ENCODE measurements at places on chromosomes 1 and 21.
A peak's percentile ranks its signal among the peaks of the same experiment; 100 is the strongest.

GRCh38 chr1:76351655-76352054, 277.1 kb downstream of the ST6GALNAC3 start:
- DNase-seq, result no peak

GRCh38 chr21:35852820-35853219, 207.5 kb downstream of the SETD4 start:
- no peak for DNase-seq

DNA sequence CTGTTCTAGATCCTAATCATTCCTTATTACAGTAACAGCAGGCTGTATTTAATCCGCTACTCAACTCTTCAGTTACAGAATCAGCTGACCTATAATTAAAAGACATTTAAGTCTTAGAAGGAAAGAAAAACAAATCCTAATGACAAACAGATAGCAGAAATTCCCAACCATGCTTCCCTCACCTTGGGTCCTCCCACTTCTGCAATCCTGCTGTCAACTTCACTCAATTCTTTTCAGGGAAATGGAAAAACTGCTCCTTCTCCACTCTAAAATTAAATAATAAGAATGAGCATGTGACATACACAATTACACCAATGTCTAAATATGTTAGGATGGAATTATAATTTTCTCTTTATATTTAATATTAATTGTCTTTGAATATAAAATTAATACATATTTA, 182.6 kb upstream of the LYPLAL1 start:
- no peak for DNase-seq

DNA sequence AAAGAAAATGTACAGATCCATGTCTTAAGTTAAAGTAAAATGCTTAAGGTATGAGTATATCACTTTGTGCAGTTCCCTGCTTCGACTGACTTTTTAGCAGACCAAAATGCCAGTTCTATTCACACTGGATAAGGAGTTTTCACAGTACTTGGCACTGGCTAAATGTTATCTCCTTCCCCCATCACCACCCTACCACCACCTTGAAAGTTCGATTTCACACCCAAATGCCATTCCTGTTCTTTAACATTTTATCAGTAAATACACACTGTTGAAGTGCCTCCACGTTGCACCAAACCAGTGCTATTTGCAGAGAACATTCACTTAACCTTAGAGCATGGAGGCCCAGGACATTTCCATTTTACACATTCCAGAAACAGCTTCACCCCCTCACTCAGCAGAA, 100.0 kb downstream of the URB2 start:
- DNase-seq, result no peak

DNA sequence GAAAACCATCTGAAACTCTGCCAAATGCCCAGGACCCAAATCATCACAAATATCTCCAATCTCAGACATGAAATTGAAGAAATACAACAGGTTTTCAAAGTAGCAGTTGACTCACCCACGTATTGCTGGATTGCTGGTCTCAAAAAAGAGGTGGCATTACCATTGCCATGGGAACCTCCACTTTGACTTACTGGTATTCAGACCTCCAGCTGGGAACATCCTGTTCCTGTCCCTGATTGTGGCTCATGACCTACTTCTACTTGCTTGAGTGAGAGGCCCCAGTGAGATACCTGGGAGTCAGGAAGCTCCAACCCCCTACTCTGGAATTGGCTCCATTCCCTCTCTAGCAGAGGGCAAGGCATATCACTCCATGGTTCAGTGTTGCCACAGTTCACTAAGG, 64.6 kb downstream of the NMNAT2 start:
- DNase-seq, result no peak

- DNase-seq, result no peak
Measured at GRCh38 chr1:27253596-27253995, 19.2 kb downstream of the WDTC1 start.

GRCh38 chr1:112337028-112337531, 58.9 kb upstream of the CTTNBP2NL start:
- no peak for DNase-seq

DNA sequence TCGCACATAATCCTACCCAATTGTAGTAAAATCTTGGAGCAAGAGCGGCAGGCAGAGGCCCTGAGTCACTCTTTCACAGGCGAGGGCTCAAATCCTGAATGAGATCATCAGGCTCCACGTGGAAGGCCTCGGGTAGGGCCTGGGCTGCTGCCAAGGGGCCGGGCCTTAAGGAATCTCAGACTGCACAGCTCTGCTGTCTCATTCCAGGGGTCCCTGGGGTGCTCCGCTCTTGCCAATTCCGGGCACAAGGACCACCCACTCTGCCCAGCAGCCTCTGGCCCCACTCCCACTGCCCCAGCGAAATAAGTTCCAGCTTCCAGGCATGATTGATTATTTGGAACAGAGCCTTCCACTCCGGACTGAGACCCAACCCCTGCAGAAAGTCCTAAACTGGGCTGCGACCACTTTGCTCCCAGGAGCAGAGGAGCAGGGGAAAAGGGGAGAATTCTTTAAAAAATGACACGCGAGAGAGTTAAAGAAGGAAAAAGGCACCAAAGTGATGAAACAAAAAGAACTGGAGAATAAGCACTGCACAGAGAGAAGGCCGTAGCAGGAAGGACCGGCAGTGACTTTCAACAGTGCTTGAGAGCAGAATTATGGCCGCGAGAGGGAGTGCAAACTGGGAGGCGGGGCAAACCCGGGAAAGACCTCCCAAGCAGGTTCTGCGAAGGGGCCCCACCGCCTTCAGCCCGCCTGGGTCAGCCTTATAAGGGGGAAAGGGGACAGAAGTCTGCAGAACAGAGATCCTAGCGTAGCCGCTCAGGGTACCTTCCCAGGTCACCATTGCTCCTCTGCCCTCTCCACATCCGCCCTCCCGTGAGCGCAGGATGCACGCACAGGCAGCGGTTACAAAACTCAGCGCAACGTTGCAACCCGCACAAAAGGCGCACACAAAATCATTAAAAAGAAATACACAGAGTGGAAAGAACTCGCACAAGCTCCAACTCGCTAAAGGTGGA, 2.0 kb downstream of the ADAMTS1 start:
- no peak for DNase-seq

DNA sequence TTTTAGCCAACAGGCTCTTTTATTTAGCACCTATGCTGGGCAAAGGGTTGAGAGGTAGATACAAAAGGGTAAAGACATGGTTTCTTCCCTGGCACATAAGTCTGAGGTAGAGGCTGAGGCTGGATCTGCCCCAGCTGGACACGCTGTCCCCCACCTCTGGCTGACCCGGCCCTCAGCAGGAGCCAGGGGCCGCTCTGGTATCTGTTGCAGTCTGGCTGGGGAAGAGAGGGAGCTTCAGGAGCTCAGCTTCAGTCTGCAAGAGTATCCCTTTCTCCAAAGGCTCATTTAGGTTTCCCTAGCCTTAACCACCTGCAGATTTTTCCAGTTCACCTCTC, 14.2 kb downstream of the BLACAT1 start:
- no peak for DNase-seq

- no peak for DNase-seq
Measured at GRCh38 chr1:26664802-26665201, 31.0 kb upstream of the ARID1A start.

DNA sequence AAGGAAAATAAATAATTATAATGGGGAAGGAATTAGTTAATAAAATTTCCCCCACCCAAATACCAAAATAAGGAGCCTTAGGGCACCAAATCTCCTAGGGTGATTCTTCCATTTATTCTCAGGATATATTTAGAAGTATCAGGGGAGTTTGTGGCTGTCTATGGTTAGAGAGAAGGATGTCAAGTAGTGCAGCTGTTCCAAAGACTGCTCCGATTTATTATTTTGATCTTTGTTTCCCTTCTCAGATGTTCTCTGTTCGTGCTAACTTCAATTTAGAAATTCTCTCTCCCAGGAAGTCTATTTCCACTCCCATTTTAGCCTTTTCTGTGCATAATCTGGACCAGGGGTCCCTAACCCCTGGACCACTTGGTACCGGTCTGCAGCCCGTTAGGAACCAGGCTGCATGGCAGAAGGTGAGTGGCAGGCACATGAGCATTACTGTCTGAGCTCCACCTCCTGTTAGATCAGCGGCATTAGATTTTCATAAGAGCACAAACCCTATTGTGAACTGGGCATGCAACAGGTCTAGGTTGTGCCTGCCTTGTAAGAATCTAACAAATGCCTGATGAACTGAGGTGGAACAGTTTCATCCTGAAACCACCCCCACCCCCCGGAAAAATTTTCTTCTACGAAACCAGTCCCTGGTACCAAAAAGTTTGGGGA, 9.3 kb upstream of the MAST2 start:
- no peak for DNase-seq

DNA sequence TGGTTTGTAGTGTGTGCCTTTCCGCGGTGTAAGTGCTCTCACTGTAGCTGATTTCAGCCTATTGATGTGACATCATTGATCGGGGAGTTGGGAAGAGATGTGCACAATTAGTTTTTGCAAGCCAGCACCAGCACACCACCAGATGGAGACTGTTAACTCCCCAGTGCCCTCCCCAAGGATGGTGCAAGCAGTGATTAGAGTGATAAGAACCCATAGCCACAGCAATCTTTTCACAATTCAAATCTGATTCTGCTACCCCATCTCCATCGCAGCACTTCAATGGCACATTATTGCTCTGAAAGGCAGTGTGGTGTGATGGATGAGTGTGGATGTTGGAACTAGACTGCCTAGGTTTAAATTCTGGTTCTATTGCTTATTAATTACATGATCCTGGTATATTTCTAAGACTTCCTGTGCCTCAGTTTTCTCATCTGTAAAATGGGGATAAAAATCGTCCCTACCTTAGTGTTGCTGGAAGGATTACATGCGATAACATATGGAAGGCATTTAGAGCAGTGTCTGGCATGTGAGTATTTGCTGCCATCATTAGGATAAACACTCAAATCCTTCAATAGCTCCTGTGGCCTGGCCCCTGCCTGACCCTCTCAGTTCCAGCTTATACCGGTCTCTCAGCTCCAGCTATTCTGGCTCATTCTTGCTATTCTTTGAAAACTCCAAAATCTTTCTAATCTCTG, 6.7 kb downstream of the CSF3R start:
- no peak for DNase-seq

- no peak for DNase-seq
Measured at GRCh38 chr1:172914501-172915144, 136.1 kb downstream of the TNFSF18 start.

- DNase-seq, result peak; percentile 36
Measured at GRCh38 chr1:214427871-214428277, 123.5 kb downstream of the PTPN14 start.

DNA sequence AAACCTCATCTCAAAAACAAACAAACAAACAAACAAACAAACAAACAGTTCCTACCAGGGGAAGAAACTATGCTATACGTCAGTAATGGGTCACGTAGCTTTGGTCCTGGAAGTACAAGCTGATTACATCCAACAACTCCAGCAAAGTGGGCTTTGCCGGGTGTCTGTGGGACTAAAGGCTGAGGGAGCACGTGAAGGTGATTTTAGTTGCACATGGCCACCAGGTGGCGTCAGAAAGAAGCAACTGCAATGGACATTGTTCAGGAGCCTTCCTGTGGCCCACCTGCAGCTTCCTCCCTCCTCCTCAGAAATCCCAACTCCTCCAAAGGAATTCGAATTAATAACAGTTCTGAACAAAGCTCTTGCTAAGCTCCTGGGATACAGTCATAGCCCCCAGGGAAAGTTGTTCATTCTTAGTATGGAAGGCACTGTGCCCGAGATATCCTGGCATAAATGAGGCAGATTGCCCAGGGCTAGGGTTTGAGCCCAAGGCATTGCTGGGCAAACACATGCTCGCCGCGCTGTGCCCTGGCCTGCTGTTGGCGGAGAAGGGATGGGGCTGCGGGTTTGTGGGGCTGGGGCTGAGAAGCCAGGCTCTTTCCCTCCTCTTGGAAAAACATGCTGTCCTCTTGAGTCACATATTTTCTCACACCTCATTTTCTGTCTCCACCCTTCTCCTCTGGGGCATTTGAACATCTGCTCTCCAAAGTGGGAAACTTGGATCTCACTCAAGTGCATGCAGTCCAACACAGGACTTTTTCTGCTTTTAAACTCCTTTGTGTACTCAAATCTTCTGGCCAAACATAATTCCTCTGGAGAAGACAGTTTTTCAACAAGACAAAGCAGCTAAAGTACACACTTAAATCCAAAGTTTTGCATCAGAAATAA, 28.6 kb downstream of the AKNAD1 start:
- DNase-seq, result no peak

- no peak for DNase-seq
Measured at GRCh38 chr1:237386362-237387143, 344.6 kb downstream of the RYR2 start.

All from stimulated activated CD8-positive, alpha-beta memory T cell treated with anti-CD3 and anti-CD28 coated beads, Interleukin-15, amount 100 ng/mL, for 4 hours (primary cell).